ENCODE measurements at places on chromosomes 7 and 10.

- no peak for DNase-seq
Measured at GRCh38 chr7:159370-160270, 32.8 kb upstream of the FAM20C start.

- no peak for DNase-seq
Measured at GRCh38 chr7:19327018-19327417, 181.8 kb upstream of the FERD3L start.

GRCh38 chr7:36854652-36855051 lies 130.4 kb upstream of the AOAH start:
- no peak for DNase-seq

- DNase-seq = peak; percentile 69
Measured at GRCh38 chr10:14578060-14578952, 196.4 kb downstream of the FAM107B start.

DNA sequence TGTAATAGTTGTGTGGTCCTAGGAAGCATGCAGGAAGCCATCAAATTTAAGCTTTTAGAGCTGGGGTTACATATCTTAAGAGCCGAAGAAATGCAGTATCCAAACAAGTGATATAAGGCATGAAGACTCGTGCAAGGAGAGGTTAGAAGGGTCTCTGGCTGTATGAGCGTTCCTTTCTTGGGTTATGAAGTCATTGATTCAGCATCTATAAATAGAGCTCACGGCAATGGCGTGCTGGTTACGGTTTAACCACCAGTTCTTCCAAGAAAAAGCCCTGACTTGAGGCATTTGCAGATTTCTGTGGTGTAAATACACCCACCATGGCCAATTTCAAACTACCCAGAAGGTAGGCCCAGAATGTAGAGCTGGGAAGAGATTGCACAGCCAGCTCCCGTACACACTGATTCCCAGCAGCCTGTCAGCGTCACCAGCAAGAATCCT lies 72.0 kb upstream of the KAT6B start:
- no peak for DNase-seq

DNA sequence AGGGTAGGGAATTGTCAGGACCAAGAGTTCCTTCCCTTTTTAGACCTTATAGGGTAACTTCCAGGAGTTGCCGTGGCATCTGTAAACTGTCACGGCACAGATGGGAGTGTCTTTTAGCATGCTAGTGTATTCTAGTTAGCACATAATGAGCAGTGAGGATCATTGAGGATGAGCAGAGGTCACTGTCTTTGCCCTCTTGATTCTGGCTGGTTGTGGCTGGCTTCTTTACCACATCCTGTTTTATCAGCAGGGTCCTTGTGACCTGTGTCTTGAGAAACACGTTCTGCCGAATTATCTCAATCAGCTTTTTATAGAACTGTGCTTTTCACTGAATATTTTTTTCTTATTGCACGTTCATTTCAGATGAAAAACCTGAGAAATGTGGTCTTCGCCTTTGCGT lies 41.5 kb downstream of the MINPP1 start:
- DNase-seq = no peak

DNA sequence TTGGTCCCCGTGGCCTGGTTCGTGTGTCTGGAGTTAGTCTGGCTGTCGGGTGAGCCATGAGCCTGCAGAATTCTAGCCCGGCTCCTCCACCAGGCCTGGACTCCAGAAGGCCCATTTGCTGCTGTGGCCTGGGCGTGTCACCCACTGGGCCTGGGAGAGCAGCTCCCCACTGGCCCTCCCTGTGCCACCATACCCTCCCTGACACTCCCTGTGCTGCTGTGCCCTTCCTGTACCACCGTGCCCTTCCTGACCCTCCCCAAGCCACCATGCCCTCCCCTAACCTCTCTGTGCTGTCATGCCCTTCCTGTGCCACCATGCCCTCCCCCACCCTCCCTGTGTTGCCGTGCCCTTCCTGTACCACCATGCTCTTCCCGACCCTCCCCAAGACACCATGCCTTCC lies 39.1 kb upstream of the DIP2C start:
- DNase-seq = no peak

GRCh38 chr10:12829831-12830390 lies 171.6 kb downstream of the CCDC3 start:
- no peak for DNase-seq

- DNase-seq = no peak
Measured at GRCh38 chr7:156095908-156096539, 283.8 kb upstream of the SHH start.

GRCh38 chr10:33126742-33127141 lies 168.7 kb upstream of the ITGB1 start:
- no peak for DNase-seq

- peak; percentile 100 for DNase-seq
Measured at GRCh38 chr10:33897291-33897752, 562.9 kb upstream of the NRP1 start.
